ENCODE measurements at places on chromosomes 6 and 20. TPM values are rescaled to one million over a fixed set of nuclear protein-coding genes. Genes with fewer than 3 reads are reported as not detected.
A peak's percentile ranks its signal among the peaks of the same experiment; 100 is the strongest.

- DNase-seq = no peak
These were observed 142.7 kb downstream of the PCSK2 start for GRCh38 chr20:17369506-17369905.

DNA sequence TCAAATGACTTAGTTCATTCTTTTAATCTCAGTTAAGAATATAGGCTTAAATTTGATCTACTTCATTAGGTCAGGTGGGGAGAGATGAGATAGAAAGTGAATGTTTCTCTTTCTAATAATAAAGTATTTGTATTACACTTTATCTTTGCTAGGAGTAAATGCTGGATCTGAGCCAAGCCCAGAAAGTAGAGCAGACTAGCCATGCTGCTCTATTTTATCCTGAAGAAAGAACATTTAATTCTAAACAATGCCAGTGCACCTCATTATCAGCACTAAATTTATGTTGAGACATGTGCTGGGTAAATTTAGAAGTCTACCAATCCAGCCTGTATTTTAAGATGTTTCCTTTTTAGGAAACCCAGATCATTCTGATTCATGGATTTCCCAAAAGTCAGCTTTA lies 43.5 kb downstream of the AKIRIN2 start:
- no peak for DNase-seq

- DNase-seq = no peak
These were observed 106.5 kb downstream of the QRSL1 start for GRCh38 chr6:106735828-106736227.

DNA sequence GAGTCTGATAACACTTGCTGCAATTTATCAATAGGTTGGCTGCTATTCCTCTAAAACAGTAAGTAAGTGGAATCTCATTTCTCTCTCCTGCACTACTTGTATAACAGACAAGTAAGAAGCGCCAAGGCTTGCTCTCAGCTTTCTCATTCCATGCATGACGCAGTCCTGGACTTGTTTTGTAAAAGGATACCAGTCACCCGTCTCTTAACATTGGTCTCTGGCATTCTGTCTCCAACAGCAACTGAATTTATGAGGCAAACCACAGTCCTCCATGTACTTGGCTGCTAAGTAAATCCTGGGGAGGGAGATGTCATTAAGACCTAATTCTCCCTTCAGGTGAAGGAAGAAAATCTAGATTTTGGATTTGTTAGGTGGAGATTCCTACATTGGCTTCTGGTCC lies 115.4 kb downstream of the OPN5 start:
- DNase-seq = no peak

DNA sequence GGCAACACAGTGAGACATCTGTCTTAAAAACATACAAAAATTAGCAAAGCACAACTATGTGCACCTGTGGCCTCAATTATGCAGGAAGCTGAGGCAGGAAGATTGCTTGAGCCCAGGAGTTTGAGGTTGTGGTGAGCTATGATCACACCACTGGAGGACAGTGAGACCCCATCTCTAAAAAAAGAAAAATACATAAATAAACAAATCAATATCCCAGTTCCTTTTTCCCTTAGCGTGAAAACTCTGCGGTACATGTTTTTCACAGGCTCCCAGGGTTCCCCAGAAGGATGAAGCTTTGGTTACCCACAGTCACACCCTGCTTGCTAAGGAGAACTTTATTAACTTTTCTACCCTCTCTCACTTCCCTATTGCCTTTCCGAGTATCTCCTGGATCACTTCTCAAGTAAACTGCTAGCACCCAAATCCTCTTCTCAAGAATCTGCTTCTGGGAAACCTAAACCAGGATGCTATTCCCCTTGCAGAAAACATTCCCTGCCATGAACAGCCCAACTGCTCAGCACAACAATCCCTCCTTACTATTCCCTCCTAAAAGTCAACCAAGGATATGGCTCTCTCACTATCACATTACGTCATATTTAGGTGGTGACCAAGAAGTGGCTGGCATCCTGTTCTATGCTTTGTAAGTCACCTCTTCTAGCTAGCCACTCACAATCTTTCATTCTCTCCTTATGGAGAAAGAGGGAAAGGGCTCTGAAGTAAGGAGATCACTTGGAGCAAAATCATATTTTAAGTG lies 122.4 kb downstream of the IPCEF1 start:
- no peak for DNase-seq

- no peak for DNase-seq
These were observed 33.0 kb upstream of the ME1 start for GRCh38 chr6:83463886-83464285.

DNA sequence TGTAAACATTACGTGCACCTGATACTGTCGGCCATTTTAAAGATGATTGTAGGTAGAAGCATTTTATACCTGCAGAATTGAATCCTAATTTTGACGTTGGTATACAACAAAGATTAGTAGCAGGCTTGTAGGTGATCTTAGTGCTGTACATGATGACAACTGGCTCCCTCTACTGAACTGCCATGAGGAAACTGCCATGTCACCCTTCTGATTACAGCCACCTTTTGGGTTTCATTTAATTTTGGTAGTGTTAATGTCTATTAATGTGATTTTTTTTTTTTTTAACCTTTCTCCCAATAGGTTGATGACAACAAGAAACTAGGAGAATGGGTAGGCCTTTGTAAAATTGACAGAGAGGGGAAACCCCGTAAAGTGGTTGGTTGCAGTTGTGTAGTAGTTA lies 2.3 kb downstream of the RPS12 start:
- no peak for DNase-seq

- DNase-seq = no peak
These were observed 34.8 kb downstream of the CEP57L1 start for GRCh38 chr6:109130065-109130464.

GRCh38 chr6:70879496-70879895 lies 77.4 kb downstream of the B3GAT2 start:
- no peak for DNase-seq

Gene HFE
- 4.6 TPM for total RNA-seq

Gene NRSN2
- 7.0 TPM for total RNA-seq

- DNase-seq = no peak
These were observed 40.0 kb upstream of the CLDN20 start for GRCh38 chr6:155223646-155224451.

DNA sequence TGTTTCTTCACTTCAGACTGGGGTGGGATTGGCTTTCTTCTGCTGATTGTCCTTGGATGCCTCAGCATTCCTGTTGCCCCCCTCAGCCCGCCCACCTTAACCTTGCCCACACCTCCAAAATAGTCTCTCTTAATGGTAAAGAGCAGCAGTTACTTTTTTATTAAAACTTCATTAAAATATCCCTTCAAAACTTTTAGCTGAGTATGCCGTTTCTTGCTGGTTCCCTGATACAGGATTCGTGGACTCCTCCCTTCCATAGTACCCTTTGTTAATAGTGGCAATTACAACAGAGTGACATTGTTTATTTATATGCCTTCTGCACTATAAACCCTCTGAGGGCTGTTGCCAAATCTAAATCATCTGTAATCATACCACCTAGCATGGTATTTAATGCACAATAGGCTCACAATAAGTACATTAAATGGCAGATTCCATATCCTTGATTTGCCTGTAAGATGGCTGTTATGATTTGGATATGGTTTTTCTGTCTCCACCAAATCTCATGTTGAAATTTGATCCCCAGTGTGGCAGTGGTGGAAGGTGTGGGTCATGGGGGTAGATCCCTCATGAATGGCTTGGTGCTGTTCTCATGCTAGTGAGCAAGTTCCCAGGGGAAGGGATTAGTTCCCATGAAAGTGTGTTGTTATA lies 3.5 kb upstream of the MOCS1 start:
- DNase-seq = no peak

DNA sequence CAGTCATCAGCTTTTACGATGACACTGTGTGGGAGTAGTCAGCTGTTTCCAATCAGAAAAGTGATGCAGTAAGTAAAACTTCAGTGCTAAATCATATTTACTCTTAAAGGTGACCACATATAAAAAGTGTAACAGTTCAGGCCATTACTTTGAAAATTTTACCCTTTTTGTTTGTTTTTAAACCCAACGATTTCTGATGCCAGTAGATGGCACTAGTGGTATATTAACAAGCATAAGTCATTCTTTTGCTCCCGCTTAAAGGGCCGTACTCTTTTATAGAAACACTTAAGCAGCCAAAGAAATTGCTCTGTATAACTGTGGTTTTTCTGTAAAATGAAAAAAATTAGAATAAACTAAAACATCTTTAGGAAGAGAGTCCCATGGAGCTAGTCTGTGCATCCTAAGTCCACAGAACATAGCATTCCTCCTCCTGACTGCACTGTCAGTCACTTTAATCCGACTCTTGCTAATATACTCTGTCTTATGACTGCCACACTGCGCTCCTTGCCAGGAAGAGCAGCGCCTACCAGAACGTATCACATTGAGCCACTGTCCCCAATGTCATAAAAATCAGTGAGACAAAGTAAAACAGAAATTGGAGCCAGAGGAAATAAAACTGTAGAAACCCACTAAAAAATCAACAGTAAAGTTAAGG lies 25.0 kb downstream of the HEBP2 start:
- peak; percentile 45 for DNase-seq

GRCh38 chr20:40887105-40887504 lies 141.5 kb upstream of the TOP1 start:
- DNase-seq = no peak

DNA sequence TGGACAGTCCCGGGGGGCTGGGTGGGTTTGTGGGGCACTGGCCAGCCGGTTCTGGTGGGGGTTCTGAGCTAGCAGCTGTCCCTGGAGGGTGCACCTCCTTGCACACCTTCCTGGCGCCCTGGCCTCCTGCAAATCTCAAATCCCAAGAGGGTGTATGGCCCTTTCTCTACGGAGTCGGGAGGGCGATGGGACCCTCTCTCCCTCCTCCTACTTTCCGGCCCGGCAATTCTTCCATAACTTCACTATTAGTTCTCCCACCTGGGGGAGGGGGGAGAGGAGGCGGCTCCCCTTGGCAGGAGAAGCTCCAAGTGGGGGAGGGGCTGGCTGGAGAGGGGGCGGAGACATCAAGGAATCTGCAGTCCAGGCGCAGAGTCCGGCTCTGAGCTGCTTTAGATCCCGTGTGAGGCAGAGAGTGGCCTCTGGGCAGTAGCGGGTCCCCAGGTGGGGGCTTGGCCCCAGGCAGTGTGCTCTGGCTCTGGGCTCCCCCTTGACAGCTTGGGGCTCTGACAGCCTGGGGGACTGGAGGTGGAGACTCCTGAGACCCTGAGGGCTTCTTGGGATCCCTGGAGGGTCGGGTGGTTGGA lies 1.4 kb upstream of the LAMA5 start:
- DNase-seq = no peak

- peak; percentile 48 for DNase-seq
These were observed at the start of gene ECI2 for GRCh38 chr6:4134841-4135664. Gene ECI2 (minus strand): TSS chr6:4135575. CDS start chr6:4135560, 15 bp downstream.

GRCh38 chr6:50966532-50966931 lies 147.9 kb downstream of the TFAP2B start:
- DNase-seq = no peak

- no peak for DNase-seq
These were observed 102.3 kb upstream of the ZNF217 start for GRCh38 chr20:53695797-53696527.

Gene TDRD6
- 0.20 TPM for total RNA-seq

Gene GNRH2
- not detected for total RNA-seq

DNA sequence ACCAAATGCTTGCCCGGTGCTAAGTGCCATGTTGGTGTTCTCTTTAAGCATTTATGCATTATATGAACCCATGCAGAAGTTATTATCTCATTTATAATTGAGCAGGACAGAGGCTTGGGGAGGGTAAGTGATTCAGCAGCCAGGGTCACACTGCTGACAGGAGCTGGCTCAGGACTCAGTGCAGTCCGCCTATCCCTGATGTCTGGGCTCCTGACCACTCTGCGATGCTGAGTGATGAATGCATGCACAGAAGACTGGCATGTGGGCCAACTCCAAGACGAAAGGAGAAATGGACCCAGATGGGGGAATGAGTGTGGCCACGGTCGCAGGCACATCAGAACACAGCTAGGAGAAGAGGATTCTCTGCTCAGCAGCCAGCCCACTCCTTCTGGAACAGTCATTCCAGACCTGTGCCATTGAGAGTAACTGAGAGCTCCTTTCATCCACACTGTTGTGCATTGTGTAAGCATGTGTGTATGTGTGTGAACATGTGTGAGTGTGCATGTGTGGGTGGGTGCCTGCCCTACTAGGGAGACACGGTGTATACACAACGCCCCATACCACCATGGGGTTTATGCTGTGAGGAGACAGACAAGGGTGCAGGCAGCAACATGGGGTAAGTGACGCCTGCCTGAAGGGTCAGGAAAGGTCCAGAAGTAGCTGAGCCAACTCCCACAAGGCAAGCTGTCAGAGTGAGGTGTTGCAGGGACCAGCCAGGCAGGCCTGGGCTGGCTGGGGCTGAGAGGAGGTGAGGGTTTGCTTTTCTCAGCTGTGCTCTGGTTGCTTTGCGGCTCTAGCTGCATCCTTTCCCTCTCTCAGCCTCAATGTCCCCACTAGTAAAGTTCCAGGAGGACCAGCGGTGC lies 97.8 kb upstream of the PMEPA1 start:
- DNase-seq = no peak

DNA sequence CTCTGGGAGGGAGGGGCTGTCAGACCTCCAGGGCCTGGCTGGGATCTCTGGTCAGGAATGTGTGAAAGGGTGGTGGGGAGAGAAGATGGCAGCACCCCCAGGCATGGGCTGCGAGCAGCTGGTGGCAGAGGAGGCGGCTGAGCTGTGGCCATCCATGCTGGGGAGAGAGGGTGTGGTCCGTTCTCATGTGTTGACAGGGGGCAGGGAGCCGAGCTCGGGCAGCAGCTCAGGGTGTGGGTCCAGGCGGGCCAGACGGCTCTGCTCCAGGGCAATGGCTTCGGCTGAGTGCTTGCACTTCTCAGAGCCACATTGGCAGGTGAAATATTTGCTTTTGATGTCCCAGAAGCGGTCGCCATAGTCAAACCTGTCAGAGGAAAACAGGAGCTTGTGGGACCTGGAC lies 1.1 kb upstream of the SLC44A4 start:
- DNase-seq = no peak

DNA sequence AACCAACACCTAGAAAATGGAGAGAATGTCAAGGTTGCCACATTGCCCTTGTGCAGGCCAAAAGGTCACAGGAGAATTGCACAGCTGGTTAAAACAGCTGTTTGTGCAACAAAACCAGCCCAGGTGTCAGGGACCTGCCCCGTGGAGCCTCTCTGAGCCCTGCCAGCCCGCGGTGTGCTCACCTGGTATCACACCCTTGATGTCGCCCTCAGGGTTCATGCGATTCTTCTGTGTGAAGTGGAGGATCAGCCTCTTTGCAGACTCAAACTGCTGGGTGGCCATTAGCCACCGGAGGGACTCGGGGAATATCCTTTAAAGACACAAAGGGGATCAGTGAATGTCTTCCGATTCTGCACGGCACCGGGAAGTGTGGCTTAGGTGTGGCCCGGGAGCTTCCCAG lies 39.2 kb downstream of the PSMG4 start:
- DNase-seq = no peak

GRCh38 chr6:169163411-169163901 lies 90.2 kb downstream of the THBS2 start:
- no peak for DNase-seq

DNA sequence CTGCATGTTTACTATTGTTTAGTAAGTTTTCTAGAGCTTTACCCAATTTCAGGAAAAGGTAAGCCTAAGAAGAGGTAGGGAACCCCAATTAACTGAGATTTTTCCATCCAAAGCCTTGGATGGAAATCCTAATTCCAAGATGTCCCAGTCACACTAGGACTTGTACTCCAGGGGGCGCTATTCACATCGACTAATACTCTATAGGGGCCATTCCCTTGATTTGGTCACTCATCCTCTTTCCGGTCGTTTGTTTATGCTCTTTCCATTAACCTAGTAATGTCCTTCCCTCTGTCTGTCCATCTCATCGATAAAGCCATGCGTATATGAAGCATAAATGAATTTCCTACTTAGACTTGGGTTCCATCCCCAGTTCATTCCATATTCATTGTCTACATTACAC lies 80.8 kb upstream of the FUCA2 start:
- DNase-seq = no peak

- no peak for DNase-seq
These were observed 5.5 kb downstream of the LSM14B start for GRCh38 chr20:62127799-62128198.

All from skin of body (tissue), 3 donors.